ENCODE measurements at places on chromosomes 1 and 21.

DNA sequence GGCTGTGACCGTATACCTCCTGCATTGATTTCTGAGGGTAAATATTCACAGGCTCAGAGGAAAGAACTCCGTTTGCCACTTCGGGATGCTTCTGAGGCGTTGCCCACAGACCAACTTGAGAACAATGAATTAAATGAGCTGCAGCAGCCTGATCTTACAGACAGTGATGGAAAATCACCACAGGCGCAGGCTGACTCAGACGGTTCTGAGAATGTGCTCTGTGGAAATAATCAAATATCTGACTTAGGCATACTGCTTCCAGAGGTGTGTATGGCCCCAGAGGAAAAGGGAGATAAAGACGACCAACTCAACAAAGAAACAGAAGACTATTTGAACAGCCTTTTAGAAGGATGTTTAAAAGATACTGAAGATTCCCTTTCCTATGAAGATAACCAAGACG is 76.7 kb upstream of the SCCPDH start:
- DNase-seq = no peak

- no peak for DNase-seq
Observed at GRCh38 chr1:116534014-116534739, 36.6 kb downstream of the CD58 start.

DNA sequence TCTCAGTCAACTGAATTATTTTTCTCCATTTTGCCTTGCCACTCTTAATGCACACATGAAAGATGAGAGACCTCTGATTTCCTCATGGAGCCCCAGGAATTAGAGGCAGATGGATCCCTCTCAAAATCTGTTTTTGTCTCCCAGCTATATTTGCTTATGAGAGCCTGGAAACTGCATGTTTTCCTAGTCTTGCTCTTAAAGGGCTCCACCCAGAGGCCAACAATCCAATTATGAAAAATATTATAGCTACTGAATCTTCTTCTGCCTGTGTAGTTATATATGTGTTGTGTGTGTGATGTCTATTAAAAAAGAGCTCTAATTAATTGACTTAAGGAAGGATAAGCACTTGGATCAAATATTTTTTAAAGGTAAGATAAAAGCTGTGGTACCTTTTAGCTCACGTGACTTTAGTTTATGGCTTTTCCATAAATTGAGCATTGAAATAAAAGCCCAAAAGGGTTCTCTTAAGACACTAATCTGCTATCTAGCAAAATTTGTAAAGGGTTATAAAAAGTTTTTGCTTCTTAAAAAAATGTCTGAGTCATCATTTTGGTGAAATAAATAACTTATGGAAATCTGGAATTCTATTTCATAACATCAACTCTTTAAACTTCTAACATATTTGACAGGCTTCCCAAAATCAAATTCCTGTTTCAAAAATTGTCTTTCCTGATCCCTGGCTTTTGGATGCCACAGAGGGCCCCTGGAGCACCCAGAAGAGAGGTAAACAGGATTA is 31.2 kb upstream of the TSPEAR start:
- DNase-seq = peak; percentile 10

GRCh38 chr1:107541412-107541811 is 400.6 kb downstream of the NTNG1 start:
- no peak for DNase-seq

DNA sequence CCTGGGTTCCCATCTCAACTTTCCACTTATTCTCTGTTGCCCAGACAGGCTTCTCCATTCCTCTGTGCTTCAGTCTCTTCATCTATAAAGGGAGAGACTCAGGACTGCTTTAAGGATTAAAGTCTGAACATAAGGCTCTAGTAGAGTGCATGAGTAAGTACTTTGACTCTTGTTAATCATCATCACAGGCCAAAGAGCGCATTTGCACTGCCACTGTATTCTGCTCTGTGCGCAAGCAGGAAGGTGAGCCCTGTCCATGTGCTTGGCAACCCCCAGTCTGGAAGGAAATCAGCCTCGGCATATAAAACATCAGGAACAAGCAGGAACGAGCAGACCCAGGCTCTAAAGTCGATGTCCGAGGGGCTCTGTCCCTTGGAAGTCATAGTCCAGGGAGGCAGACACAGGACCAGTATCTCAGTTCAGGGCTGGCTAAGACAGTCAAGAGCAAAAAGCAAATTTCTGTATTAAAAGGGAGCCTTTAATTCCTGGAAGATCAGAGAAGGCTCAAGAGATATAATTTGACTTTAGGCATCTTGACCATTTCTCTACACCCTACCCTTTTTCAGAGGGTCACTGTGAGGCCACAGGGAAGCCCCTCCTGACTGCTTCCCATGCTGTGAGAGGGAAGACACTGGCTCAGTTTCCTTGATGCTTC is 131.2 kb downstream of the TRABD2B start:
- no peak for DNase-seq

DNA sequence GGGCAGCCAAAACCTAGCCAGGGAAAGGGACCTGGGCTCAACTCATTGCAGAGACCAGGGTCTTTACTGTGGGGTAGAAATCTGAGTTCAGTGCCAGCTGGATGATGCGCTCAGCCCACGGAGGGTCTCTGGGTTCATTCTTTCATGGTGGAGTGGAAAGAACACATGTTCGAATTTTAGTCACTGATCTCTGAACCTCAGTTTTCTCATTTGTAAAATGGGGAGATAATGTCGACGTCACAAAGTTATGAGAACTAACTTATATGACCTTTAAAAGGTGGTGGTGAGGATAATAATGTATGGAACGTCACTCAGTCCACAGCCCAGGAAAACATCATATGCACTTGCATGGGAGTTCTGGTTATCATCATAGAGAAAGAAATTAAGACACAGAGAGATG is 1.2 kb upstream of the TAL1 start:
- DNase-seq = no peak

DNA sequence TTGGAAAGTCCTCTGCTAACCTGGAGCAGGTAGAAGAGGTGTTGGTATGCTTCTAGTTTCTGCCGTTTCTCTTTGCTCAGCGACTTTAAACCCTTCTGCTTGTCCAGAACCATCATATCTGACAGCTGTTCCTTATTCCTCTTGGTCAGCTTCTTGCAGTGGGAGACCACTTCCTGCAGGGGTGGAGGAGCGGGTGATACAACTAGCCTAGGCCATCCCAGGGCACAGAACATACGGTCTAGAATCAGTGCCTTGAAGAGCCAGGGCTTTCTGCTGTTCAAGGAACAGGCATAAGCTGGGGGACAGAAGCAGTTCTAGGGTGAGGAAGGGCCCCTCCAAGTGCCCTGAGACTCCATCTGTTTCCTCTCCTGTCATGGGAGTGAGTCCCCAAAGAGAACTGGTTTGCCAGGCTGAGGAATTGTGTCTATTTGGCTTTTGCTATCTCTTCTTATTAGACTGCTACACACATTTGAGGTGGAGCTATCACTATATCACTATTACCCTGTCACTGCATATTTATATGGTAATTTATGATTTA is 32.5 kb downstream of the IQGAP3 start:
- no peak for DNase-seq

DNA sequence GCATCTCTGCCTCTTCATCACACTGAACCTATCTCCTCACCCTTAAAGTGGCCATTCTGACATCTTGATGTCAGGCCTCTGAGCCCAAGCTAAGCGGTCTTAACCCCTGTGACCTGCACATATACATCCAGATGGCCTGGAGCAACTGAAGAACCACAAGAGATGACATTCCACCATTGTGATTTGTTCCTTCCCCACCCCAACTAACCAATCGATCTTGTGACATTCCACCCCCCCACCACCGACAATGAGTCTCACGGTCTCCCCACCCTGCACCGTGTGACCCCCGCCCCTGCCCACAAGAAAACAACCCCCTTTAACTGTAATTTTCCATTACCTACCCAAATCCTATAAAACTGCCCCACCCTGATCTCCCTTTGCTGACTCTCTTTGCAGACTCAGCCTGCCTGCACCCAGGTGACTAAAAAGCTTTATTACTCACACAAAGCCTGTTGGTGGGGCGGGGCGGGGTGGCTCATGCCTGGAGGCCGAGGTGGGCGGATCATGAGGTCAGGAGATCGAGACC is 21.0 kb upstream of the PINK1 start:
- peak; percentile 65 for DNase-seq

DNA sequence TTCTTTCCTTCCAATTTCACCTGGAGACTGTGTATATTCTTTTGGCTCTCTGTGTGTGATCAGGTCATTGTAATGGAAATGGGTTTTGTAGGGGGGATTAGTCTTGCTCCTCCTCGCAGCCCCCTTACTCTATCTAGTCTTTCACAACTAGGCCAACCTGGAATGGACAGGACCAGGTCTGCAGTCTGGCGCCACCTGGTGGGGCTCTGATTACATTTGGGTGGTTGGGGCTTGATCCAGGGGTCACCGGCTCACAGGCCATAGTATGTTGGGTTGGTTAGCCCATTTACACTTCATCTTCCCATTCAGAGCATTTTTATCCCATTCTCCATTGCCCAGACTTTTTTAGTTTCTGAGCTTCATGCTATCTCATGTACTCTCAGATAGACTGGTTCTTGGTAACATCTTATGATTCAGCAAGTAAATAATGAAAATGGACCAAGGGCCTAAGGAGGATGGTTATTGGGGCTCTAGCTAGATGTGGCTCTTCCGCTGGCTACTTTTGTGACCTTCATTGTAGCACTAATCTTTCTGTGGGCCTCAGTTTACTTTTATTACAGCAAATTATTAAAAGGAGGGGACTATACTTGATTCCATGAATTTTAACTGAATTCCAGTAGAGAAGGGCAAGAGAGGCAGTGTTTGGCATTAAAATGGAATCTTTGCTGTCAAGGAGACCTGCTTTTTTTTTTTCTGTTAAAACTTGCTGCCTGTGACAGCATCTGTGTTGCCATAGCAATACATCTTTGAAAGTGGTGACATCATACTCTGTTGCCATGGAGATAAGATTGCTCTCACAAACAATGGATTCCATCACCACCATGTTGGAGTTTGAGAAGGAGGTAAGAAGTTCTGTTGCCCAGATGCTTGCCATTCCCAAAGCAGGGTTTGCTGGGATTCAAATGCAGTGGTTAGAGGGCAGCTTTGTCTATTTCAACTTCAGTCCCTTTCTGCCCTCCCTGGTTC is 150.1 kb downstream of the PLXNA2 start:
- DNase-seq = peak; percentile 54

GRCh38 chr1:85314726-85315125 is 38.3 kb upstream of the BCL10 start:
- no peak for DNase-seq

DNA sequence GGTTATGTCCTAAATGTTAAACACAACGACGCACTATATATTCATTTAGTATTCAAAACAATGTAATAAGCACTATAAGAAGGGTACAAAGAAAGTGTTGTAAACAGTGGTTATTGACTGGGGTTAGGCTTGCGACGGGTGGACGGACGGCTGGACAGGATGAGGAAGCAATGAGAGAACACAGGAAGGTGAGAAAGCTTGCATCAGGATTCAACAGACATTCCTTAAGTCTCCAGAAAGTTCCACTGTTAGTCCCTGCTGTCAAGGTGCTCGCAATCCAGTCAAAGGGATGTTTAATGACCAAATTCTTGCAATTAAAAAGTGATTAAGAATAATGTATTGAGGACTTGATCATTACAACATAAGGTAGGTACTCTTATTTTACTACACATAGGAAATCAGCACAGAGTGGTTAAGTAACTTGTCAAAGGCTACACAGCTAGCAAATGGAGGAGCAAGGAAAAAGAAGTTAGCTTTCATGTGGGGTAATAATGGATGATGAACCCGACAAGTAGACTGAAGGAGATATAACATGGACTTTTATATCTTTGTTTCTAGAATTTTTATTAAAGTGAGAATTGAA is 994 bp upstream of the ACBD6 start:
- peak; percentile 5 for DNase-seq

GRCh38 chr1:22315315-22316078 is 136.2 kb upstream of the ZBTB40 start:
- no peak for DNase-seq

DNA sequence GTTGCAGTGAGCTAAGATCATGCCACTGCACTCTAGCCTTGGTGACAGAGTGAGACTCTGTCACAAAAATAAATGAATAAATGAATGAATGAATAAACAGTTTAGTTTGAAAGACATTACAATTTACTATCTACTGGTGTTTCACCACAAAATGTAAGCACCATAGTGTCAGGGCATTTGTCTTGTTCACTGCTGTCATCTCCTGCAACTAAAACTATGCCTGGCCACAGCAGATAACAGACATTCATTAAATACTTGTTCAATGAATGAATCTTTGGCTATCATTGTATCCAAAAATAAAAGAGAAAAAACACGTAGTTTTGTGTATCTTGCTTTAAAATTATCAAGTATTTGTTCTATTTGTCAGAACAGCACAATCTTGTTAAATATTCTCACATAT is 32.5 kb downstream of the SASS6 start:
- DNase-seq = peak; percentile 53

- DNase-seq = no peak
Observed at GRCh38 chr21:42478504-42478903, 17.5 kb downstream of the RSPH1 start.
